Left forelimb (tissue), 1 donor: ENCODE measurements at places on chromosomes 7 and 10.

- no peak for DNase-seq
Measured at GRCh38 chr10:8873310-8873709, 818.8 kb downstream of the GATA3 start.

DNA sequence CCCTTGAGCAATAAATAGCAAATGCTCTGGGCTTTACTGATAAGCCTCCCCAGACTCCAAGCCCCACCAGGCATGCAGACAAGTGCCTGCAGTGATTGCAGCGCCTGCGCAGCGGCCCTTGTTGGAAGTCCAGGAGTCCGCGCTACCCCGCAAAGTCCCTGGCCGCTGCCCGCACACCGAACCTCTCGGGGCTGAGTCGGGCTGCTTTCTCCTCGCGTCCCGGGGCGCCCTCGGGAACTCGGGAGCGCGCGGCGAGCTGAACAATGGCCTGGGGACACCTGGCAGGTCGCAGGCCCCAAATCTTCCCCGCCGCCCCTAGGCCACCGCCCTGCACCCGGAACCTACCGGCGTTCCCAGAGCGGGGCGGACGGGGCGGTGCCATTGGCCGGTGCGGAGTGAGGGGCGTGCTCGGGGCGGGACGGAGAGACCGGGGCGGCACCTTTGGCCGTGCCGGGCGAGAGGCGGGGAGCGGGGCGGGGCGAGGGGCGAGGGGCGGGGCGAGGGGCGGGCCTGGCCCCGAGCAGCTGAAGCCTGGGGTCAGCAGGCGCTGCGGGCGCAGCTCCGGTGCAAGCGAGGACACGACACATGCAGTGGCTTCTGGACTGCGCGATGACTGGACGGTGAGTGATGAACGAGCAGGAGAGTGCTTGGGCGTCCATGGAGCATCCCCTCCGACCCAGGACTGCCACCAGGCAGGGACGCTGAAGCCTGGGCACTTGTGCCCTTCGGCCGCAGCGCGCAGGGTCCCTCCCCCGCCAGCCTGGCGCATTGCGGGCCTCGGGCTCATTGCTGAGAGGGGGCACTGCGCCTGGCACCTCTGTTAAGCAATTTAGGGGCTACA is at the start of gene RASSF4:
RASSF4 (plus strand) TSS at position 556 of the 841 bp plus-strand sequence. CDS start 10,401 bp downstream, outside the sequence.
- DNase-seq = peak; percentile 94

GRCh38 chr10:59950105-59950504 is 43.7 kb upstream of the CCDC6 start:
- no peak for DNase-seq

GRCh38 chr7:2812114-2812487 is 32.0 kb downstream of the GNA12 start:
- DNase-seq = peak; percentile 28

DNA sequence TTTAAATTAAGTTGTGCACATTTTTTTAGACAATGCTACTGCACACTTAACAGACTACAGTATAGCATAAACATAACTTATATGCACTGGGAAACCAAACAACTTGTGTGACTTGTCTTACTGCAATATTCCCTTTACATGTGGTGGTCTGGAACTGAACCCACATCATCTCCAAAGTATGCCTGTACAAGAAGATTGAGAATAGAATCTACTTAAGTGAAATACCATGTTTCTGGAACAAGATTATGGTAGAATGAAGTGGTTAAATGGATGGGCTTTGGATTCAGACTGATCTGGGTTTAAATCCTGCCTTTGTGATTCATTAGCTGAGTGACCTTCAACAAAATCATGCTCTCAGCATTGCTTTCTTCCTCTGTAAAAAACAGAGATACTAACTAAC is 30.7 kb downstream of the CUL2 start:
- no peak for DNase-seq

- DNase-seq = peak; percentile 42
Measured at GRCh38 chr10:127997937-127998336, 91.0 kb downstream of the PTPRE start.

DNA sequence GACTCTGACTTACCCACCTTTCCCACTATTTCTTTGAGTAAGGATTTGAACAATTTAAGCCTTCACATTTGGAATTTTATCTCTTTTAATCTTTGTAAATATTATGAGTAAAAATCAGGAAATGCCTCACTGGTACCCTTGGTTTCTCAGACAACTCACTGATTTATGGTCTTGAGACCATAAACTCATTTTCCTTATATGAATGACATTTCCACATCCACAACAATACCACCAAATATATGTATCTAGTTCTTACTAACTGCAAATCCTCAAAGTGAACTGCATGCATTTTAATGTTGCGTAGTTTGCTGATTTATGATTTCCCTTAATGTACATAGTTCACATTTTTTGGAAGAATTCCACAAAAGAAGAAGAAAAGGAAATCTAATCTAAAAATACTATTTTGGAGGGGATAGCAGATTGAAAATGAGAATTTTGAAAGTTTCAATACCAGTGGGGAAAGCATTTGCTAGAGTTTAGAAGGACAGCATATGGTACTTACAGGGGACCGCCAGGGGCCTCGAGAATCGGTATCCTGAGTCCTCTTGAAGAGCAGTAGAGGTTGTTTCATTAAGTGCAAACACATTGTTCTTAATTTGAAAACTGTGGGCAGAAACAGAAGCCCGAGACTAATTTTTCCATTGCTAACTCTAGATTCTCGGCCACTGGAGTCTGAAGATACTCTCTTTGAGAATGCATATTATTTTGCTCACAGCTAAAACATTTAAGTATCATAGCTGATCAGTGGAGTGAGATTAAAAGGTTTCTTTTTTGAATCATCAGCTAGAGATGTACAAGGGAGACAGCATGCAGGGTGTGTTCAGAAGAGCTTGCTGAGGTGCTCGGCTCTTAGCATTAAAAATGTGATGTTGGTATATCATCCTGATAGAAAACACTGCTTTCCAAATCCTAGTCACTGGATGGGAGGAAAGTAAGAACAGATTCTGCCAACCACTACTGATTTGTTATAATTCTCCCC is 964.0 kb downstream of the GATA3 start:
- DNase-seq = no peak

GRCh38 chr7:100621554-100621953 is 9.2 kb downstream of the MOSPD3 start:
- no peak for DNase-seq

DNA sequence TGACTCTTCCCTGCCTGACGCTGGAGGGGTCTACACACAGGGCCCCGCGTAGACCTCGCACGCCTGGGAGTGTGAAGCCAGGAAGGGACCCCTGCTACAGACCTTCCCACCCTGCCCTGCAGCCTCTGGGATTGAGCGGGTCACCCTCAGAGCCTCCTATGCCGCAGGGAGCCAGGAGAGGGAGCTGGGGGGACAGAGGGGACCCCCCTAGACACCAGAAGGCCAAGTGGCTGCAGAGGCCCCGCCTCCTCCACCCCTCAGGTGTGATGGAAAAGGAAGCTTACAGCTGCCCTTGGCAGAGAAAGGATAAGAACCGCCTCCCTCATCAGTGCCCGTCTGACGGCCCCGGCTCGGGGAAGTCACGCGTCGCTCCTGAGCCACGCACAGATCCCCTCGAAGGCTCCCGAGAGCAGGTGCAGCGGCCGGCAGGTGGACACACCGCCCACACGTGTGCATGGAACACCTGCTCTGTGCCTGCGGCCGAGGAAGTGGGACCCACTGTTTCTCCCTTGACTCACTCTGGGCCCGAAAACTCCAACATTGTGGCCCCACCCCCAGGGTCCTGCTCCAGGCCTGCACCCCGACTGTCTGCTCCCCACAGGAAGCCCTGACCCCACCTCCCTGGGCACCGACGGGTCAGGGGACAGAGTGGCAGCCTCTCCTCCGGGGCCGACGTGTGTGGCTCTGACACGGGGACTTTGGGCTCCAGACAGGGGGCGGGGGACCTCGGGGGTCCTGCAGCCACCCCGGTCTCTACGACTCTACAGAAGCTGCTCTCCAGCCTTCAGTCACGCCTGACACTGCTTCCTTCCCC is 73.3 kb downstream of the MICALL2 start:
- no peak for DNase-seq

GRCh38 chr7:101170617-101171441 is 5.5 kb upstream of the VGF start:
- DNase-seq = no peak

DNA sequence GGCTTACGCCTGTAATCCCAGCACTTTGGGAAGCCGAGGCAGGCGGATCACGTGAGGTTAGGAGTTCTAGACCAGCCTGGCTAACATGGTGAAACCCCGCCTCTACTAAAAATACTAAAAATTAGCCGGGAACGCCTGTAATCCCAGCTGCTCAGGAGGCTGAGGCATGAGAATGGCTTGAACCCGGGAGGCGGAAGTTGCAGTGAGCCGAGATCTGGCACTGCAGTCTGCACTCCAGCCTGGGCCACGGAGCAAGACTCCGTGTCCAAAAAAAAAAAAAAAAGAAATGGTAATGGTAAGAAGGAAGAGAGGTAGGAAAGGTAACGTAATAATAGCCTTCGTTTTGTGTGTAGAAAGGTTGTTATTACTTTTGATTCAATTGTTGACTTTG is 1.2 kb downstream of the HSPA14 start:
- DNase-seq = no peak

GRCh38 chr10:58573144-58573543 is 60.5 kb downstream of the BICC1 start:
- no peak for DNase-seq

- DNase-seq = no peak
Measured at GRCh38 chr10:124072541-124072940, 20.9 kb downstream of the CHST15 start.

DNA sequence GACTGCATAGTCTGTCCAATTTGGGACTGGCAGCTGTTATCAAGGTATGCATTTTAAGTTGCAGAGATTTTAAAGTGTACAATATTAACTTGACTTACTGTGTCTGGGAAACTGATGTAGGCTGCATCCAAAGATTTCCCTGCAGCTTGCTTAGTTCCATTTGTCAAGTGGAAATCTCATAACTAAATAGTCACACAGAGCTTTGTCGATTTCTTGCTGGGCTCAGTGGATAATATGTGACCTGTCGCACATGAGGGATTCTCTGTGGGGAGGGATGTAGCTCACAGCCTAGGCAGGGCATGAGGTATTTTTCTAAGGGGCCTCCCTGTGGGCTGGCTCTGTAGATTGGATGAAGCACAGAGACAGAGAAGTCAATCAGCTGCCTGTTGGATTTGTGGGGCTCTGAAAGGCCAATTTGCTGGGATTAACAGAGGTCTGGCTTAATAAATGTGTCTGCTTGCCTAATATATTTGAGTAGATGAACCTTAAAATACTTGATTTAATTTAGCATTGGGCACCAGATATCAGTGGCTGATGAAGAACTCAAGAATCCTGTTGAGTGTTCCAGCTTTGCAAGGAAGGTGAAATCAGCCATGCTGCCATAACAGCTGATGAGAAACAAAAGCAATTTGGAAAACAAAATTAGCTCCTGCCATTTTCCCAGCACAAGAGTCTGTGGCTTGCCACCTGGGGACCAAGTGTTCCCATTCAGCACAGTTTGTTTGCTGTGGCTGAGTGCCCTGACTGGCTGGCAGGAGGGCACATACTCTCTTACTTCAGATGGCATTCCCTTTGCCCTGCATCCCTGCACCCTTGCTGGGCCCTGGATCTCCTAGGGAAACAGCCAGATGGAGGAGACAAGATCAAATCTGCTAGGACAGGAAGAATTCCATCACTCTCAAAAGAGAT is 598.5 kb downstream of the SORCS3 start:
- DNase-seq = no peak

DNA sequence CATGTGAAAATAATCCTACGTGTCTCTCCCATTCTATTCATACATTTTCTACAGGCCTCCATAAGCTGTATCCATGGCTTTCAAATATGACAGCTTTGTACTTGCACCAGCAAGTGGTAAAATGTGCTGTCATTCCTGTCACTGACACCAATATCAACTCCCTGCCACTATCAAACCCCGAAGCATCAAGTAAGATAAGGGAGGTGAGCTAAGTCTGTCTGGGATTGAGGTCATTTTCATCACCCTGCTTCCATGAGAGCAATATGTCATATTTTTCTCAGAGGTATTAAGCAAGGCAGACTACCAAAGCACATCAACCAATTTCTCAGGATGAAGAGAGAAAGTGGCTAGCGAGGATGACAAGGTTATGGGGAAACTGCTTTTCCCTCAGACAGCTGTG is 11.1 kb downstream of the GPR22 start:
- DNase-seq = no peak

GRCh38 chr10:120514035-120514620 is 57.1 kb downstream of the PLPP4 start:
- no peak for DNase-seq

DNA sequence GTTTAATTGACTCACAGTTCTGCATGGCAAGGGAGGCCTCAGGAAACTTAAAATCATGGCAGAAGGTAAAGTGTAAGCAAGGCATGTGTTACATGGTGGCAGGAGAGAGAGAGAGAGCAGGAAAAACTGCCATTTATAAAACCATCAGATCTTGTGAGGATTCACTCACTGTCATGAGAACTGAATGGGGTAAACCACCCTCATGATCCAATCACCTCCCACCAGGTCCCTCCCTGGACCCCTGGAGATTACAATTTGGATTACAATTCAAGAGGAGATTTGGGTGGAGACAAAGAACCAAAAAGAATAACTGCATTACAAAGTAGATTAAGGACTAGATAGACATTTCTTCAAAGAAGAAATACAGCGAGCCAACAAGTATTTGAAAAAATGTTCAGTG is 324.1 kb downstream of the THSD7A start:
- no peak for DNase-seq
